ENCODE measurements at places on chromosomes 12 and 14.

- no peak for DNase-seq
These were observed 179.3 kb downstream of the ADCK1 start for GRCh38 chr14:77979171-77979570.

GRCh38 chr14:32109676-32110547 lies 32.8 kb downstream of the ARHGAP5 start:
- DNase-seq, result no peak

DNA sequence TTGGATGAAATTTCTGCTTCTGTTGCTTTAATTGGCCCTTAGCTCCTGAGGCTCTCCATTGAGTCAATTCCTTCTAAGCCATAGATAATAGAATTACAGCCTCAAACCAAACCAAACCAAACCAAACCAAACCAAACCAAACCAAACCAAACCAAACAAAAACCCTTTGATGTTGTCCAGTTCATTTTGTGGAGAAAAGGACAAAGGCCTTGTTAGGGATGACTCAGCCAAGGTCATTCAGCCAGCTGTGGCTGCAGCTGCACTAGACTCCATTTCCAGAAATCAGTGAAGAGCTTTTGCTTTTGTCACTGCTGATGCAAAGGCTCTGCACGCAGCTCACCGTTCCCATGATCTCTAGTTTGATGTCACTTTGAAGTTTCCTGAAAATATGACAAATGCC lies 82.2 kb upstream of the RMST start:
- no peak for DNase-seq

GRCh38 chr14:35419429-35419841 lies 14.9 kb upstream of the NFKBIA start:
- no peak for DNase-seq

GRCh38 chr14:98161356-98161755 lies 1110.6 kb downstream of the BCL11B start:
- no peak for DNase-seq

- peak; percentile 91 for DNase-seq
These were observed 61.6 kb upstream of the DAAM1 start for GRCh38 chr14:59126714-59127436.

DNA sequence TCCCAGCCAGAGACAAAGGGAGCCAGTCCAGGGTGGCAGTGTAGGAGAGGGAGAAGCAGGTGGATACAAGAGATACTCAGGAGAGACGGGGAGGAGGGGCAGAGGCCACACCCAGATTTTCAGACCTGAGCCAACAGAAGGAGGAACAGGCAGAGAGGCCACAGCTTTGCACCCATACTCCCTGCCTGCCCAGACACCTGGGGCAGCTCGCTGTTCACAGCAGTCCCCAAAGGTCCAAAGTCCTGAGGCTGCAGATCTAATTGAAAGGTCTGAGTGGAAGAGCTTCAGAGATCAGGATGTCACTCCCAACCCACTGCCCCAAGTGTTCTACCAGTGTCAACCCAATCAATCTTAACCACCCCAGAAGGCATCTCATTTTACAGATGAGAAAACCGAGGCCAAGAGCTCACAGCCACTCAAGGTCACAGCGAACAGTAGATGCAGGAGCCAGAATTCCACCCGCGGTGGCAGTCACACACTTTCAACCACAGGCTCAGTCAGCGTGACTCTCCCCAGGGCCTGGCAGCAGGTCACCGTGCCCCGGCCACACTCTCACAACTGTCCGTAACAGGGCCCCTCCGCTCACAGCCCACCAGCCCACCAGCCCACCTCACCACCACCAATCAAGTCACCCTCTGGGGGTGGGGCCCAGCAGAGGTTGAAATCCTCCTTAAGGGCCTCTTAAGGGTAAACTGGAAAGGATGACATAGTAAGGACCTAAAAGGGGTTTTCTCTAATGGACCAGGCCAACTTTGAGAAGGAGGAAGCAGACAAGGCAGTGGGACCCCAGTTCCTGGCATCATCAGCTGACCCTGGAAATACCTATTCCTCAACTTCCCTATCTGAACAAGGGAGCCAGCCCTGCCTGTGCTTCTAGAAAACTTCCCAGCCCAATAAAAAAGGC lies 33.3 kb downstream of the ACTN1 start:
- no peak for DNase-seq

- DNase-seq, result no peak
These were observed 12.5 kb downstream of the GALNT6 start for GRCh38 chr12:51378749-51379148.

DNA sequence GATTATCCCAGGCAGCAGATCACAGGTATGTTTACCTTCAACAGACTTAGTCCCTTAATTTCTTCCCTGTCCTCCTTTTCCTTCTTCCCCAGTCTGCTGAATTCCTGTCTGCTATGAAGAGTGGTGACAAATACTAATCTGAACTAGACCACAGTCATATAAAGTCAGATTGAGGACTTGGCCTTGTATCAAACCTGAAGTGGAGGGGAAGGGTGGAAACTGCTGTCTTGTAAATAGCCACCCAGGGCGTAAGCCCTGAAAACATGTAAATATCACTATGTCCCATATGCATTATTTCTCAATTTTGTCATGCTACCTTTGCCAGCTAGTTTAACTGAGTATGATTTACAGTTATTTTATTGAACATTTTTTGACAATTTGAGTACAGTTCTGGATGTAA lies 368.0 kb downstream of the CCDC91 start:
- no peak for DNase-seq

DNA sequence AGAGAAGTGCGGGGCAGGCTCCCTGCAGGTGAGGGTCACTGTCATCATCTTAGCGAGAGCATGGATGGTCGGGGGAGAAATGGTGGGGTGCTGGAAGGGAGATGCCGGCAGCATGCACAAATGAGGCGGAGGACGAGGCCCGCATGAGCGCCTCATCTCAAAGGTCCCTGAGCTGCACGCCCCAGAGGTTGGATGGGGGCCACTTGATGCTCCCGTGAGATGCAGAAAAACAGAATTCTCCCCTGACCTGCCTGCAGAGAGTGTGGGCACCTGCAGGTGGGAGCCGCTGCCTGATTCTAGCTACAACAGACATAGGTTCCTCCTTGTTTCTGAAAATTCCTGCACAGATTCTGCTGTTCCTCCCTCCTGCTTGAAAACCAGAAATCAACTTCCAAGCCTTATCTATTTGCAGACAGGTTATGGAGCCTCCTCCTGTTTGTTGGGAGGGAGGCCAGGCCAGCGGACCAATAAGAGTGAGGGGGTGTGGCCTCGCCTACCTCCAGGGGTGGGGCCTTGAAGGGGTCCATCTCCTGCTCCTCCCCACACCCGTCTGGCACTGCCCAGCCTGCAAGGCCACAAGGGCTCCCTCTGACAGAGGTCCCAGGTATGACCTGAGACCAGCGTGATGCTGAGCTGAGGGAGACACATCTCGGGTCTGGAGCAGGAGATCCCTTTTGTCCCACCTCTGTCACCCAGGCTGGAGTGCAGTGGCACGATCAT lies 67.2 kb downstream of the KDM2B start:
- DNase-seq, result peak; percentile 60

DNA sequence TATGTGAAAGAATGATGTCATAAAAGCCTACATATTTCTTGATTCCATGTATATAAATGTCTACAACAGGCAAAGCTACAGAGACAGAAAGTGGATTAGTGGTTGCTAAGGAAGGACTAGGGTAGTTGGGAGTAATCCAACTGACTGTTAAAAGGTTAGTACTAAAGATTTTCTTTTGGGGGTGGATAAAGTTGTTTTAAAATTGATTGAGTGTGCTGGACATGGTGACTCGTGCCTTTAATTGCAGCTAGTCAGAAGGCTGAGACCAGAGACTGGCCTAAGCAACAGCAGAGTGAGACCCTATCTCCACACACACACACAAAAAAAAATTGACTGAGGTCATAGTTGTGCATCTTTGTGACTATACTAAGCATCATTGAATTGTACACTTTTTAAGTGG lies 234.3 kb downstream of the C12orf50 start:
- no peak for DNase-seq

GRCh38 chr12:4268329-4269181 lies 5.0 kb upstream of the CCND2 start:
- no peak for DNase-seq

- DNase-seq, result no peak
These were observed 49.3 kb upstream of the CHST11 start for GRCh38 chr12:104407438-104407837.

- no peak for DNase-seq
These were observed 37.2 kb upstream of the YY1 start for GRCh38 chr14:100201701-100202100.

DNA sequence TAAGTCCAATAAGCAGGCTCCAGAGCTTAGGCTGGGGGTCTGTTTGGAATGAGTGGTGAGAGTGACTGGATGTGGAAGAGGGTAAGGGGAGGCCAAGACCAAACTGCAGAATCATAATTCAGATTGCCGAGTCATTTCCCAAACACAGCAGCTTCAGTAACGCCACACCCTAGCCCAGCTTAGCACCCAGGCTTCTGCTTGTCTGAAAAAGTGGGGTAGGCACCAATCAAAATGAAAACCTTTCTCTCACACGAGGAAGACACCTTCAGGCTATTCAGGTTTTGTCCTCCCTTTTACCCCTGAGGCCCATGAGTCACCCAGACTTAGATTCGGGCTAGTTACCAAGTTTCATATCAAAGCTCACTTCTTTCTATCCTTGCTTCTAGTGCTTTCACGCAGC lies 306.1 kb downstream of the DAD1 start:
- DNase-seq, result no peak

DNA sequence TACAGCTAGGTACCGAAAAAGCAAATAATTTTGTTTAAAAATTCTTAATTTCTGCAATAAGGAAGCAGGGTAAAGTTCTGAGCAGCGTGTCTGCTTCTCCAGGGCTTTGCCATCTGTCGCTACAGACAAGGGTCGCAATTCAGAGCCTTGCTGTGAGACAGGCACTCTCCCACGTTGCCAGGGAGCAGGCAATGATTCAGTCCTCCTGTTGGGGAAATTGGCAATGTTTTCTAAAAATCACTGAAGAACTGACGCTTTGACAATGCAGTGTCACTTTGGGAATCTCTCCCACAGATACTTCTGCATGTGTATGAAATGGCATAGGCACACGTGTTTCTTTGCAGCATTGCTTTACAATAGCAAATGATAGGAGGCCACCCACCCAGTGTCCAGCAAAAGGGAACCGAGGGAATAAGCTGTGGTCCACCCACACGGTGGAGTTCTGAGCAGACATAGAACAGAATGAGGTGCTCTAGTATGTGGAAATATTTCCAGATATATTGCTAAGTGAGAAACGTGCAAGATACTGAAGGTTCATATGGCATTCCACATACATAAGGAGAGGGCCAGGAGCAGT lies 16.0 kb upstream of the HIP1R start:
- no peak for DNase-seq

DNA sequence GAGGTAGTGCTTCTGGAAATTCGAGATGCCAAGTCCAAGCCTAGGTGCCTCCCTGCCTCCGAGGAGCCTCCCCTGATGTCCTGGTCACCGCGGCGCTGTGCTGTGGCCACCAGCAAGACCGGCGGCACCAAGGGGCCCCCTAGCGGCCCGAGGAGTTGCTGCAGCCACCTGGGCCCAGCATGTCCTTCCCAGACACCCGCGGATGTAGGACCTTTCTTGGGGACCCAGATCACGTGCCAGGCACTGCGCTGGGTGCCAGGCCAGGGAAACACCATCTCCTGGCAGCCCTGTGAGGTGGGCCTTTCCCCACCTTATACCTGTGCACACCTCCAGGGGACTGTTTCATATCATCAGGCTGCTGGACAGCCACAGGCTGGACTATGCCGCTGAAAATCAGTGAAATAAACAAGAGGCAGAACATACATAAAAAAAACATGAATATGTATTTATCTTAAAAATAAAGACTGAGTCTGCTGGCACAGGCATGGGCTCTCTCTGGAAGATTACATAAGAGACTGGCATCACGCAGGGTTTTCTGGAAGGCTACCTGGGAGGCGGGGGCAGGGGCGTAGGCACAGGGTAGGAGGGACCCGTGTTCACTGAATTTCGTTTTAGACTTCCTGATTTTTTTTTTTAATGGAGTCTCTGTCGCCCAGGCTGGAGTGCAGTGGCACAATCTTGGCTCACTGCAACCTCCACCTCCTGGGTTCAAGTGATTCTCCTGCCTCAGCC lies 15.9 kb upstream of the HHIPL1 start:
- DNase-seq, result peak; percentile 84

DNA sequence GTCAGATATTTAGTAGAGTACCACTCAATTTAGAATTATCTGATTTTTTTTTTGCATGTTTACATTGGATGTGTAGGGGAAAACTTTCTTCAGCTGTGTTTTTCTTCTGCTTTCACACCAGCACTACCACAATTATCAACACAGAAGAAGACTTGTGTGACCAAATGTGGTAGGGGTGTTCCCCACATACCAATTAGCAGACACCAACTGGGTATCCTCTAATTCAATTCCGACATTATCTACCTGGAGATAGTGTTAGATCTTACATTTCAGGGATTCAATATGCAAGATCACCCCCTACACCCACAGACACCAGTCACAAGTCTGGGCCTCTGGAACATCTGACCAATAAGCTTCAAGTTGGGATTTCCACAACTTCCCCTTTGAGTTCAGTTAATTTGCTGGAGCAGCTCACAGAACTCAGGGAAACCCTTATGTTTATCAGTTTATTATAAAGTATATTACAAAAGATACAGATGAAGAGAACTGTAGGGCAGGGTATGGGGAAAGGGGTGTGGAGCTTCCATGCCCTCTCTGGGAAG lies 4.1 kb upstream of the KLRG1 start:
- DNase-seq, result no peak

DNA sequence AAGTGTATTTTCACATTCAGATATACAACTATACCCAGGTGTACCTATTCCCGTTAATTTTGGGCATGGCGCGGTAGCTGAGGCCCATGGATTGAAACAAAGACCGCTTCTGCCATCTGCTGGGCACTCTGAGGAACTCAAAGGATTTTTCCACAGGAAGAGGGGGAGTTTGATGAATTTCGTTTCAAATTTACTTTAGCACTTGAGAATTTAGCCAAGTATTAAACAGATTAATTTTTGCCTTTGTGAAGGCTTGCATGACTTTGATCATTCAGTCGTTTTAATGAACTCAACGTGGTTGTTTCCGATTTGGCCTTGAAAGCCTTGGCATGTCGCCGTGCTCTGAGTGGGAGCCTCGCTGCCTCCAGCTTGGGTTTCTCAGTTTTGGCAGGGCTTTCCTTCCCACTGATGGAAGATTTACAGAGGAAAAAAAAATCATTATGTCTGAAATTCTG lies 153.2 kb upstream of the DDHD1 start:
- DNase-seq, result peak; percentile 70

- no peak for DNase-seq
These were observed 109.3 kb downstream of the VRK1 start for GRCh38 chr14:96906434-96906833.

- no peak for DNase-seq
These were observed 12.5 kb upstream of the MTERF2 start for GRCh38 chr12:106999446-106999845.

All from HTR-8/SVneo (cell line).